ENCODE measurements at places on chromosomes 12 and 14.

DNA sequence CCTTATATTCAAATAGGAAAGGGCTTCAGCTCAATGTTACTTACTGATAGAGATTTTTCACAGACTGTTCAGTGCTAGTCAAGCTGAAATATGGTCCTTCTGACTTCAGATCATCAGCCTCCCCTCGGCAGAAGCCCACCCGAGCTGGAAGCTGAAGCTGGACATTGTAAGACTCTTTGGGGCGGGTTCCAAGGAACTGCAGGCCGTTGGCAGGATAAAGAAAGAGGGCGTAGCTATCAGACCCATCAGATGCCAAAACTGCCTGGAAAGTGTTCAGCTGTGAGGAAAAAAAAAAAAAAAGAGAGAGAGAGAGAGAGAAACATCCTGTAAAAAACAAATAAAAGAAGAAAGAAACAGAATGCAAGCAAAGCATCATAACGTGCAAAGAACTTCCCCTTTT is 8.8 kb downstream of the NID2 start:
- no peak for DNase-seq

- DNase-seq: no peak
These were observed 40.7 kb upstream of the HDAC7 start for GRCh38 chr12:47860279-47860841.

DNA sequence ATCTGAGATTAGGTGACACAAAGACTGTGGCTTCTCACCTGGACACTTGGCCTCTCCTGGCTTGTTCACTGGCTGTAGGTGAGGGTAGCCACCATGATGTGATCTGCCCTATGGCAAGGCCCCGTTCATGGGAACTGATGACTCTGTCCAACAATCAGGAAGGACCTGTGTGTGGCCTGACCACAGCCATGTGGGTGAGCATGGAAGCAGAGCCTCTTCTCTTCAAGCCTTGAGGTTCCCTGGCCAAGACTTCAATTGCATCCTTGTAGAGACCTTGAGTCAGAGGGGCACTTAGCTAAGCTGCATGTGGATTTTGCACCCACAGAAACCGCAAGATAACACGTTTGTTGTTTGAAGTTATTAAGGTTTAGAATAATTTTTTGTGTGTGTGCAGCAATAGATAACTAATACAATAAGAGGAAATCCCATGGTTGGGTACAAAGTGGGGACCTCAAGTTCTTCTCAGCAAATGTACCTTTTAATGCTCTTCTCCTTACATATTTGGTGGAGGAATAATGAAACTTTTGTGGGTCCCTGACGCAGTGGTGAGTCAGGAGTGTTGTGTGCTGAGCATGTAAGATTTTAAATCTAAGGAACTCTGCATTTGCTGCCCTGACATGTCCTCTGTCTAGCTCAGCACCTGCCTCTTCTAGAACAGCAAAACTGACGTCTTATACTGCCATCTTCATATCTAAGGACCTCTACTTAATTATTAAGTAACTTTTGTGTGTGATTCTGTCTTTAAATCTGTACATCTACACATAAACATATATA is 27.5 kb upstream of the PLEKHG7 start:
- DNase-seq: no peak

- DNase-seq: peak; percentile 50
These were observed 19.0 kb downstream of the SSH1 start for GRCh38 chr12:108838194-108839017.

- DNase-seq: peak; percentile 60
These were observed 201.9 kb upstream of the FOXN3 start for GRCh38 chr14:89618811-89619551.

DNA sequence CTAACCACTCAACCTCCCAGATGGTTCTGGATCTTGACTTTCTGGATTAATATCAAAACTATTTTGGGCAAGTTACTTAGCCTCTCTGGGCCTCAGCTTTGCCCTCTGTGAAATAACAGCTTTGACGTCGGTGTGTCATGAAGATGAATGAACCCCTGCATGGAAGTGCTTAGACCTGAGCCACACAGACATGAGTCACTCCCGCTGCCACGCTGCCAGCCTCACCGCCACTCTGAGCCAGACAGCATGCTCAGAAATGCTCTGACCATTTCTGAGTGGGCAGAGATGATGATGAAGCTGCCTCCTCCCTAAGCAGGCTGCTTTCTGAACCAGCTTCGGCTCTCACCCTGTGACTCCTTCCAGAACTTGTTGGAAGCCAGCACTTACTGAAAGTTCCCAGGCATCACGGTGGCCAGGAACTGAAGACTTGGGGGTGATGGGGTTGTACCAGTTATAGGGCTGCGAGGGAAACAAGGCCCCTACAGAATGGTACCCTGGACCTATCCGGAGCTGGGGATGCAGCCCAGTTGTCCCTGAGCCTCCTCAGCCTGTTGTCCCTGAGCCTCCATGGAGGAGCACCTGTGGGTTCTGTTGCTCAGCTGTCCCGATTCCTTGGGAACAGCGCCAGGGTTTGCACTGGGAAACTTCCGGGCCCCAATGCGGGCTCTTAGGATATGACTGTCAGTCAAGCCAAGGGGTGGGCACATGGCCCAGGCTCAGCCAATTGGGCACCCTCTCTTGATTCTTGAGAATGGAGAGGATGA is 2.0 kb upstream of the CCDC197 start:
- no peak for DNase-seq

GRCh38 chr12:92079054-92079385 is 66.6 kb downstream of the BTG1 start:
- DNase-seq: no peak

DNA sequence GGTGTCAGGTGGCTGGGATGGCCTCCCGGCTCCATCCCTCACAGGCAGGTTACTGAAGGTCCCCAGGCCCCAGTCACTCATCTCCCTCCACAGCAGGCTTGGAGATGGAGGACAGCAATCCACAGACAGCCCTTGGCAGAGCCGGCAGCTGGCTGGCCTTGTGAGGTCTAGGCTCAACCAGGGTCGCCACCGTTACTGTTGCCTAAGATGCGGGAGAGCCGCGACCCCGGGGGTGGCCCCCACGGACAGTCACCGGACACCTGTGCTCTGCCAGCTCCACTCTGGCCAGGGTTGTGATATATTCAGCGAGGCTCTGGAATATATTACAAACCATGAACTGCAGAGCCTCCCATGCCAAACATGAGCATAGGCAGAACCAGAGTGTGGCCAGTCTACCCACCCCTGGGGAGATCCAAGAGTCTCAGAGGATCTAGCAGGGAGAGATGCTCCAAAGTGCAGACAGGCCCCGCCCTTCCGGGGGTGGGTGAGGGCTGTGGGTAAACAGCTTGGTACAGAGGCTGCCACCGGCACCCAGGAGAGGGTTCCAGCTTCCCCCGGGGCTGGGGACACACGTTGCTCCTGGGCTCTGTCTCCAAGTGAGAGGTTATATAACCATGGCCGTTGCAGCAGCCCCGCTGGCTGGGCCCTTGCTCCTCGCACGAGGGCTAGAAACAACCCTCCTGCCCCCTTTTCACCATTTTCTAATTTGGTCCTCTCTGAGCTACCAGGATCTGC is 55.9 kb upstream of the DIO3 start:
- no peak for DNase-seq

DNA sequence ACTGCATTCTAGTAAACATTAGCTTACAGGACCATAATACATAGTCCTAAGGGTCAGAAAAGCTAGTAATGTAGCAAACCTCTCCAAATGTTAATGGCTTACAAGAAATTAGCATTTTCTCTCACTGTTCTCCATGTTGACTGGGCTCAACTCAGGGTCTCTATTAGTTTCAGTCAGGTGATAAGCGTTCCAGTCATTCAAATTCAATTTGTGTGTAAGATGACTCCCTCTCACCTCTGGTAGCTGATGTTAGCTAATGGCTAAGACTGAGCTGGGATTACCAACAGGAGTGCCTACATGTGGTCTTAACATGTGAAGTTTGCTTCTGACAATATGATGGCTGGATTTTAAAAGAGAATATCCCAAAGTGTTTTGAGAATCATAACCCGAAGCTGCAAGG is 630.5 kb upstream of the USP15 start:
- DNase-seq: no peak

- DNase-seq: no peak
These were observed 129.7 kb downstream of the GLT1D1 start for GRCh38 chr12:128982933-128983332.

- no peak for DNase-seq
These were observed 5.7 kb upstream of the INHBE start for GRCh38 chr12:57449375-57449774.

DNA sequence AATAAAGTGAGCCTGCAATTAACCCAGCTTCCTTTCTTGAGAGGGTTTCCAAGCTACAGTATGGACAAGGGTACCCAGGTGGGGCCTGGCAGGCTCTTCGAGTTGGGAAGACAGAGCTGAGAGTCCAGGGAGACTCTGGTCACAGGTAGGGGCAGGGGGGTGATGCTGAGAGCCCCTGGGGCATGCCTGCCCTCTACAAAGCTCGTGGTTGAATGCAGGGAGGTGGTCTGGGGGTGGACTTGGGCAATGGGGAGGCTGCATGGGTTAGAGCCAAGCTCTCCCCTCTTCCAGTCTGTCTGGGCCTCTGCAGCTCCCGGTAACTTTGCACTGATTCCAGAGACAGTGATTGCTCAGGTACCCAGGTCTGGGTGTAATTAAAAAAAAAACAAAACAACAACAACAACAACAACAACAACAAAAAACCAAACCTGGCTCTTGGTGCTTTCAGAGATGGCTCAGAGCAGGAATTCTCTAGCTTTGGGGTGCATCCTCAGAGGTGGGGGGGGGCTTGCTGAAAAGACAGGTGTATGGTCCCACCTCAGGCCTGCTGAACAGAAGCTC is 30.8 kb upstream of the PPP2R5C start:
- no peak for DNase-seq

DNA sequence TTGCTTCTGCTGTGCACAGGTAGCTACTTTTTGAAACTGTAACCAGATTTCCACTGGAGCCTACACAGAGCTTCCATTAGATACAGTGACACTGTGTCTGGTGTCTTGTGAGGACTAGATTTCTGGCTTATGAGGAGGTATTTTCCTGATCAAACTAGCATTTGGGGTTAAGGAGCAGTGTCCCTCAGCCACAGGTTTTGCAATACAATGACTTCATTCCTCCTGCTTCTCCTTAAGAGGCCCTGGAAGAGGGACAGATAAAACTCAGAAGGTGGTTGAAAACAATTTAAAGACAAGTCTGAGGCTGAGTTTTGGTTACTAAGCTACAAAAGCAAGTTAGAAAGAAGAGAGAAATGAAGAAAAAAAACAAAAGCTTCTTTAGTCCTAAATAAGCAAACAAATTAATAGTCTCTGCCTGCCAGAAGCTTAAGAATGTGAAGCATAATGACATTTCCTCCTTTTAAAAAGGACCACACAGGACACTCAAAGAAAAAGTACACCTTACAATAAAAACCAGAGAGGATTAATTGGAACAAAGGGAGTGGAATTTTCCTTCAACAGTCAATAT is 53.0 kb downstream of the PKP2 start:
- DNase-seq: no peak

DNA sequence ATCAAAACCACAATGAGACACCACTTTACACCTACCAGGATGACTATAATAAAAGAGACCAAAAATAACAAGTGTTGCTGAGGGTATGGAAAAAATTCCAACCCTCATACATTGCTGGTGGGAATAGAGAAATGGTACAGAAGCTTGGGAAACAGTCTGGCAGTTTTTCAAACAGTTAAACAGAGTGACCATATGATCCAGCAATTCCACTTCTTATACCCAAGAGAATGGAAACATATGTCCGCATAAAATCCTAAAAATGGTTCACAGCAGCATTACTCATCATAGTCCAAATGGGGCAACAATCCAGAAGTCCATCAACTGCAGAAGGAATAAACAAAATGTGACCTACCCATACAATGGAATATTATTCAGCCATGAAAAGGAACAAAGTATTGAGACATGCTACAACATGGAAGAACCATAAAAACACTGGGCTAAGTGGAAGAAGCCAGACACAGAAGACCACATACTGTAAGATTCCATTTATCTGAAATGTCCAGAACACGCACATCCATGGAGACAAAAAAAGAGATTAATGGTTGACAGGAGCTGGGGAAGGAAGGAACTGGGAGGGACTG is 44.5 kb downstream of the CHGA start:
- no peak for DNase-seq

GRCh38 chr12:126998031-126998430 is 1268.9 kb upstream of the TMEM132C start:
- DNase-seq: no peak

DNA sequence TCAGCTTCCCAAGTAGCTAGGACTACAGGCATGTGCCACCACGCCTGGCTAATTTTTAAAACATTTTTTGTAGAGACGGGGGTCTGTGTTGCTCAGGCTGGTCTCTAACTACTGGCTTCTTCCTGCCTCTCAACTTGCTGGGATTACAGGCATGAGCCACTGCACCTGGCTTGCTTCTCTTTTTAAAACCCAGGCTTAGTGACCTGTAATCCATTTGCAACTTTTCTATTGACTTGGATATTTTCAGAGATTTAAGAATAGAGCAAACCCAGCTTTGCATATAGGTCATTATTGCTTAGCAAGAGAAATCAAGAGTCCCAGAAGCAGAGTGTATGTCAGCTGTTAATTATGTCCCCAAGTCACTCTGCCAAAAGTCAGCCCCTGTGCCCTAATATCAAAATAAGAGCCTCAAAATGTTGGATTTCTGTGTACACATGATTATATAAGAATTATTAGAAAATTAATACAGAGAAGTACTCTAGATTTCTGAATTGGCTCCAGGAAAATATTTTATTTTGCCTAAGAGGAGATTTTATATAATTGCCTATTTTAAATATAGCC is 24.9 kb downstream of the TCP11L2 start:
- DNase-seq: no peak

DNA sequence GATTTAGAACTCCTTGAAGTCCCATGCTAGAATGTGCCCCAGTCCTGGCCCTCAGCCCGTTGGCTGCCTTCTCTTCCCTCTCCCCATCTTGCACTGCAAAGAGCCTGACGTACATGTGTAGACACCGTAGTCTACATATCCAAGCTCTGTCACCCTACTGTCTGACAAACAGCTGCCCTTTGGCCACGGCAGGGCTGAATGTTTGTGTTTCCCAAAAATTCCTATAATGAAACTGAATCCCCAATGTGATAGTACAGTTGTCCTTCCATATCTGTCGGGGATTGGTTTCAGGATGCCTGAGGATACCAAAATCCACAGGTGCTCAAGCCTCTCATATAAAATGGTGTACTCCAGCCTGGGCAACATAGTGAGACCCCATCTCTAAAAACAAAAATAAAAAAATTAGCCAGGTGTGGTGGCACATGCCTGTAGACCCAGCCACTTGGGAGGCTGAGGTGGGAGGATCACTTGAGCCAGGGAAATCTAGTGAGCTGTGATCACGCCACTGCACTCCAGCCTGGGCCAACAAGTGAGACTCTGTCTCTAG is 12.3 kb upstream of the TFCP2 start:
- no peak for DNase-seq

GRCh38 chr14:33315721-33316120 is 377.0 kb downstream of the NPAS3 start:
- DNase-seq: no peak

DNA sequence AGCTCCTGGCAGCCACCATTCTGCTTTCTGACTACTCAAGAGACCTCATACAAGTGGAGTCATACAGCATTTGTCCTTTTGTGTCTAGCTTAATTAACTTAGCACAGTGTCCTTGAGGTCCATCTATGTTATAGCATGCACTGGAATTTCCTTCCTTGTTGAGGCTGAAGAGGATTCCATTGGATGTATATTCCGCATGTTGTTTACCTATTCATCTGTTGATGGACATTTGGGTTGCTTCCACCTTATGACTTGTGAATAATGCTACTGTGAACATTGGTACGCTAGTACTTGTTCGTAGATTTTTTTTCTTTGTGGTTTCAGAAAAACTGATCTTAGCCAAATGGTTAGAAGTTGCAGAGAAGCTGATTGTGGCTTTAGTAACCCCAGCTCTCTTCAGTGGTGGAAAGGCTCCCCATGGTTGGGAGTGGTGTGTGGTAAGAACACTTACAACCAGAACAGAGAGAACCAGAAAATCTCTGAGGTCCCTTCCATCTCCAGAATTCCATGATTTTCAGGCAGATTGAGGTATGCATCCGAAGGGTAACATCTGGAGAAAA is 118.4 kb downstream of the SAMD4A start:
- DNase-seq: no peak

Data from effector memory CD8-positive, alpha-beta T cell (primary cell).